ENCODE measurements at places on chromosomes 6 and 20.
A peak's percentile ranks its signal among the peaks of the same experiment; 100 is the strongest.

DNA sequence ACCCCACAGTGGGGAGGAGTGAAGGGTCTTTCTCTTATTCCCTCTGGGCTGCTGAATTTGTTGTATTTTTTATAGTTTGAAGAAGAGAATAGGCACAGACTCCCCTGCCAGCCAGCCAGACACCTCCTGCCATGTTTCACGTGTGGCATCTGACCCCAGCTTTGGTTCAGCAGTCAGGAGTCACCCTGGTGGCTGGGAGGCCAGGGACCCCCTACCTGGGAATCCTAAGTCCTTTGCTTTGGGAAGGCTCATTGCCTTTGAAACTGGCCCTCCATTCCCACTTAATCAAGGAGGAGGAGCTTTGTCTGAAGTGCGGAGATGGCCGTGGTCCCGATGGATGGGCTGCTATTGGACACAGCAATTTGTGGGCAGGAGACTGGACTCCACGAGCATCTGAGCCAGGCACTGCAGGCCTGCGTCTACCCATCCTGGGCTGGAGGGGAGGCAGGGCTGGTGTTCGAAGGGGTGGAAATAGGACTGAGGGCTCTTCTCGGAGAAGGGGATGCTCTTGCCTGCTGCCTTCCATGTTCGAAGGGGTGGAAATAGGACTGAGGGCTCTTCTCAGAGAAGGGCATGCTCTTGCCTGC is 196.1 kb downstream of the DLL1 start:
- no peak for DNase-seq

- no peak for DNase-seq
These were observed 4.5 kb upstream of the ENTPD6 start for GRCh38 chr20:25191051-25191450.

DNA sequence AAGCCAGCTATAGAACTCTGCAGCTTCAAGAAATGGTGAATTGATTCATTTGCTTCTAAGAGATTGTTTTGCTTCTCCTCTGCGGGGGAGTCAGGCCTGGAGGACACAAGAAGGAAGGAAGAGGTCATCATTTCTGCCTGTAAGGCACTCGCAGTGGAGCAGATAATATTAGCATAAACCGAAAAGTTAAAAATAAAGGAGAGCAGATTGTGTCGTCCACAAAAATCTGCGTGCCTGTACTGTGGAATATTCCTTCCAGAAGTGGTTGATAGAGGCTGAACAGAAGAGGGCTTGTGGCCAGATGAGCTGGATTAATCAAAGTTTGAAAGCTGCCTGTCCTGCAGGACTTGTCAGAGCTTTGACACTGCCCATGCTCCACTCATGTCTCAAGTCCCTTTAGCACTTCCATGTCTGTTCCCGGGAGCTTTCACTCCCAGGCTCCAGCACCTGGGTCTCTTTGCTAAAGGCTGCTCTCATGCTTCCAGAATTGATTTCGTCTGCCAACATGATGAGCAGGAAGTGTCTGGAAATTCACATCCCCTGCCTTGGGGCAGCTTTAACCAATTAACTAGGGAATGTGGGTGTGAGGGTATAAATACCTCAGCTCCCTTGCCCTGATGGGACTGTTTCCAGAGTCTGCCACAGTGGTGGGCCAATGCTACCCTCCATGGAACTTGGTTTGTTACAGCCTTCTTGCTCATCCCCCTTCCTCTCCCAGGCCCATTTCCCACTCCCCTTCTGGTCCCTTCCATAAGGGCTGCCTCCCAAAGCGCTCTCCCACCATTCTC is 65.1 kb upstream of the STX16 start:
- no peak for DNase-seq

DNA sequence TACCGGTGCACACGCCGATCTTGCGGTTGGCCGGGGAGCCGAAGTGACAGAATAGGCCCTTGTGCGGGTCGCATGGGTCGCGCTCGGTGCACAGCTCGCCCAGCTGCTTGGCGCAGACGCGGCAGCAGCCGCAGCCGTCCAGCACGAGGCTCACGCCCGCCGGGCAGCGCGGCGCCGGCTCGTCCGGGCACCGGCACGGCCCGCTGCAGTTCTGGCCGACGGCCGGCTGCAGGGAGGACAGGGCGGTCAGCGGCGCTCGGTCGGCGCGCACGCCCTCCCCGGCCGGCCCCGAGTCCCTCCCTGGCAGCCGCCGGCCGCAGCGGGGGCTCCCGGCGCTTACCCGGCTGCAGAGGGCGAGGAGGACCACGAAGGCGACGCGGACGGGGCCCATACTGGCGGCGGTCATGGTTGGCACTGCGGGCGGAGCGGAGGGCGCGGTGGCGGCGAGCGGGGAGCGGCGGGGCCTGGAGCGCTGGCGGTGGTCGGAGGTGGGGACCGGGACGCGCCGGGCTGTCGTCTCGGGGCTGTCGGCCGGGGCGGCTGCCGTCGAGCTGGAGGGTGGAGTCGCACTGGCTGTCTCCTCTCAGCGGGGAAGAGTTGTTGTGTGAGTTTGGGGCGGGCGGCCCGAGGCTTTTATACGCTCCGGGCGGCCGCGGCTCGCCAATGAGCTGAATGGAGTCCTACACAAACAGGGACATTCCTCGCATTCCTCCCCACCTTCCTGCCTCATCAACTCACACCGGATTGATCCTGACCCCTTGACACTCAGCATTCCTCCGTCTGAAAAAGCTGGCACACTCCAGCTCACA is at the start of gene CCN2:
Gene CCN2 (minus strand): TSS at position 606 of the 809 bp plus-strand sequence. CDS start 200 bp downstream, at position 406.
- peak; percentile 58 for DNase-seq

DNA sequence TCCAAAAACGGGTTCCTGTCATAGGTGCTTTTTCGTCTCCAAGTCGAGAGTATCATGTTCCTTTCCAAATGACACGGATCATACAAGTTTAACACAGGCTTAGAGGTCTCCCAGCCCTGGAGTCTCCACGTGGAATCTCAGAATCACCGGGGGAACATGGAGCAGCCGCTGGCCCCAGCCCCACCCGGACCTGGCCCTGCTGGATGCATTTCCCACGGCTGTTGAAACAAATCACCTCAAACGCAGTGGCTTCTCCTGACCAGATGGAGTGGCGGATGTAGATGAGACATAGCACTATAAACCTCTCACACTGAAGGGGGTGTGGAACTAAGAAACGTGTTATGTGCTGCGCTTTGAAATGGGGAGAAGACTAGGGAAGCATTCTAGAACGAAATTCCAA is 70.0 kb upstream of the FRMD1 start:
- DNase-seq = no peak

DNA sequence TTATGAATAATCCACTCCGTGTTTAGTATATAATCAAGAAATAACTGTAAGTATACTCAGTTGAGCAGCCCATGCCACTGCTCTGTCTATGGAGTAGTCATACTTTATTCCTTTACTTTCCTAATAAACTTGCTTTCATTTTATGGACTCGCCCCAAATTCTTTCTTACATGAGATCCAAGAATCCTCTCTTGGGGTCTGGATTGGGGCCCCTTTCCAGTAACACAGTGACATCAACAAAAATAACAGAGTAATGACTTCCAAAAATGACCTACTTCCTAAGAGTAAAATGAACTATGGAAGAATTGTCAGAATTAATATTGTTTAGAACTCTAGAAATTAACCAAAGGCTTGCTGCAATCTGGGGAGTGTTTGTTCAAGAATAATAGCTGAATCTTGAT is 8.8 kb downstream of the OR2H1 start:
- no peak for DNase-seq

DNA sequence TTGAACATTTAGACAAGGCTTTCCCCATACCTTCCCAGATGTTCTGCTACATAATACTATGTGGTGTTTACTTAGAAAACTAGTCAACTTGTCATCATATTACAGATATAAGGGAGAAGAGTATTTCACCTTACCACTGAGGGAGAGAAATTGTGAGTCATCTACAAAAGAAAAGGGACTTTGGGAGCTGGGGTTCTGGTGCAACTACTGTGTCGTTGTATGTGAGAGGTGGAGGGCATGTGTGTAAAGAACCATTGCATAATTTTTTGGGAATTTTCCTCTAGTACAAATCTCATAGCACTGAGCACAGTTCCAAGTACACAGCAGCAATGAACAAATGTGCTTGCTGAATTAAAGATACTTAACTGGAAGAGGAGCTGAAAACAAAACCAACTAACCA is 665.6 kb downstream of the DHX35 start:
- no peak for DNase-seq

DNA sequence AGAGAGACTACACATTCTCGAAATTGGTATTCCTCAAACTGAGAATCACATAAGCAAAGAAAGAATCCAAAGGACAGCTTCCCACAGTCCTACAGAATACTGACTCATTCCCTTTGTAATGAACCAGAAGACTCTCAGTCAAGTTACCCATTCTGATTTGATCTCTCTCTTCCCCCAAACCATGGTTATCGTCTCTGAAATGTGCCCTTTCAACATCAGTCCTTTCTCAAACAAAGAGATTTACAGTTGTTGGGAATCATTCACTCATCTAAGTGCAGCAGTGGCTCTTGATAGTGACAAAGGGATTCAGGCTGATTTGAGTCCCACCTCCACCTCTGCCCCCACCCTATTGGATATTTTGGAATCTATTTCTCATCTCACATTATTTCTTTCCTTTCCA is 15.0 kb upstream of the RSPO3 start:
- DNase-seq = no peak

DNA sequence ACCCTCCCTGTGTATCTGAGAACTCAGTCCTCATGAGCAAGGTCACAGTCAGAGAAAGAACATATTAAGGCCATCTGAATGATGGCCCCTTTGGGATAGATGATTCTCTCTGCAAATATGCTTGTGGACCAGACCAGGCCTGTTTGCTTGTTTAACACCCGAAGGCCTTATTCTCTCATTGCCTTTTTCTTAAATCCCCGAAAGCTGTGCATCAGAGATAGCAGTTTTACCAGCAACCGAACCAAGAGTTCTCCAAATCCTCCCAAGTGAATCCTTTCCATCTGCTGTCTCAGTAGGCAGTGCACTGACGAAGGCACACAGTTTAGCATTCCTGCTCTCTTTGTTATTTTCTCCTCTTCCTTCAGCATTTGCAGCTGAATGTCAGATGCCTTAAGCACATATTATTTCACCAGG is 79.8 kb downstream of the TRMT6 start:
- no peak for DNase-seq

DNA sequence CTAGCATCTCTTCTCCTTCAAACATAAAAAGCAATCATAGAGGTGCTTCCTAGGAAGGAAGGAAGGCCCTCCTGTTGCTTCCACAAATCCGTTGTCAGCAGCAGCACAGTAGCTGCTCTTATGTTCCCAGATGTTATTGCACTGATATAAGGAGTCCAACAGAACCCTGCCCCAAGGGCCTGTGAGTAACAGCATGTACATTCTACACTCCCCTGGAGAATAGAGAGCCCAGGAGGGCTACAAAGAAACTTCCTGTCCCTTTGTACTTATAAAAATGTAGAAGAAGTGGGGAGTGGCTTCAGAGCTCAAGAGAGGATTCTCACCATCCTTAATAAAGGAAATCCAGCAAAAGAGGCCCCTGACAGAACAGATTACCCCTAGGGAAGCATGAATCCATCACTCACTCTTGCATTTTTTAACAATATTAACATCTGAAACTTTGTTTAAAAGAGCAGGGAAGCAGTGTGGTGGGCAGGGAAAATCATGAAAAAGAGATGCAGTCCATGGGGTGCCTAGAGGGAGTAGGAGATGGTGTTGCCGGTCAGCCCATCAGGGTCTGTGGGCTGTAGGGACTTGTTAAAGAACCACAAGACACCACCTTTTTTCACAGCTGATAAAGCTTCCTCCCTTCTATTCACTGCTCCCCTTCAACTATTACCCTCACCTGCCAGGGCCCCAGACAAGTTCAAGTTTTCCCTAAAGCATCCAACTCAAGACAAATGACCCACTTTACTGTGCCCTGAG is 104.5 kb upstream of the ADGRF1 start:
- no peak for DNase-seq

DNA sequence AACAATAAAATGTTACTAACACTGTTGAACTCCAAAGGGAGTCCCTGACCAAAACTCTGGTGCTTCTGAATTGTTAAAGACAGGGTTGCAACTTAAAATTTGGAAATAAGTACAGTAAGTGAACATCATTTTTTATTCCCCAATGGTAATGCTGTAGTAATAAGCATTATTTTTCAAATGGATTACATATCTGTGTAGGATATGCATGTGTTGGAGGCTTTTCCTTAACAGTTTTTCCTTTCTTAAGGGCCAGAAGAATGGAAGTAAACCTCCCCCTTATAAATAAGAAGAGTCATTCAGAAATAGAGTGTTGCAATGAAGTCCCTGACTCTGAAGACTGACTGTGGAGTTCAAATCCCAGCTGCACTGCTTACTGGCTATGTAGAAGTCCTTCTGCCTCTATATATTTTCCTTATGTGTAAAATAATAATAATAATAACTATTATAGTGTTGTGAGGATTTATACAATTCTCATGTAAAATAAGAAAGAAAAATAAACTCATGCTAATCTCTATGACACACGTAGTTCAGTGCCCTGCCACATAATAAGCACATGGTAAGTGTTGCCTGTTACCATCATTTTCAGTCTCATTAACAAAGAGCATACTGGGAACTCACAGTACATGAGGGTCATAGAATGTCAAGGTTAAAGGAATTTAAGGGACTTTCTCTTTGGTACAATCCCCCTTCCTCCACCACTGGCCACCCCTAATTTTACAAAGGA is 129.8 kb upstream of the SMLR1 start:
- no peak for DNase-seq

DNA sequence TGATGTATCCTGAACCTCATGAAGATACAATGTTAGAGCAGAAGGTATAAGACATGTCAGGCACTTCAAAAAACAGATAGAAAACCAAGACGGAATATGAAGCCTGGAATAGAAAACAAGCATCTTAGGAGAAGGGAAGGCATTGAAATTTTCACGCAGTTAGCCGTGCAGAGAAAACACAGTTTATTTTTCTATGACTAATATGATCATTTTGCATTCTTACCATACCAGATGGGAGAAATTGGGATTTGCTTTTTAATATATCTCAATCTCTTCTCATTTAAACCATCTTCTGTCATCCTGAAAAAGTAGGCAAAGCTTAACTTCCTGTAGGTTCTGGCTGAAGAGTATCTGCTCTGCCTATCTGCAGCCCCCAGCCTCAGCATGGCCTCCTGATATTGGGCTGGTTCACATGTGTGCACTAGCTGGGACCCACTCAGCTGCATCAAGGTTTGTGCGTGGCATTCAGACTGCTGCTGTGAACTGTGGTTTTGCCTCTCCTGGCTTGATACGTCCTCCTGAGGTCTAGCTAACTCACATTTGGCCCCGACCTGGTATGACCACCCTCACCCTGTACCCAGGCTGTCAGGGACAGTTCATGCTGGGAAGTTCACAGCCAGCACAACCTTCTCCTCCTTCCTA is 392.5 kb upstream of the SASH1 start:
- no peak for DNase-seq

DNA sequence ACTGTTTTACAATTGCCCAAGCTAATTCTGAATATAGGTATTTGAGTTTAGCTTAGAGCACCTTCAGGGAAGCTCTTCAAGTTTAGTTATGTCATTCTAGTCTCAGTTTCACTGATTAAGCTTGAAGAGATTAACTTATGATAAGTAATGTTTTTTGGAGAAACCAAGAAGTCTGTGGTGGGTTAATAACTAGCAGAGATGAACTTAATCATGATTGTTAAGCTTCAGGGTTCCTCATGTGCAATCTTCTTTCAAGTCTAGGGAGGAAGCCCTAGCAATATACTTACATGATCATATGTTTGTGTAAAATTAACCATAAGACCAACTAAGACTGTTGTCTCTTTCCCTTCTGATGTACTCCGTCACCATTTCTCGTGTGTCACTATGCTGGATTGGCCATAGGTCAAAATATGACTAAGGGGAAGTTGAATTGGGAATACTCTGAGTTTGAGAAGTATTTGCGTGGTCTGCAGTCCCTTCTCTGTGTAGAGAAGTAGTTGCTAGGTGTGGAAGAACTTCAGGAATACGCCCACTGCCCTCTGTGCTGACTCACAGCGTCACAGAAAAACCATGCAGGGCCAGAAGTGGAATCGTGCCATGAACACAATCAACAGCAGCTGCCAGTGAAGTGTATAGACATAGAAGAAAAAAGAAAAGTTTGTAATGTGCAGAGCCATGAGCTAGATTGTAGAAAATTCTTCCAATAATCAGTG is 88.3 kb downstream of the SH3BGRL2 start:
- DNase-seq = no peak

All from foreskin melanocyte (primary cell).